ENCODE measurements at places on chromosomes 6 and 20.

- DNase-seq: no peak
Observed at GRCh38 chr6:16244446-16244845, 6.1 kb downstream of the GMPR start.

DNA sequence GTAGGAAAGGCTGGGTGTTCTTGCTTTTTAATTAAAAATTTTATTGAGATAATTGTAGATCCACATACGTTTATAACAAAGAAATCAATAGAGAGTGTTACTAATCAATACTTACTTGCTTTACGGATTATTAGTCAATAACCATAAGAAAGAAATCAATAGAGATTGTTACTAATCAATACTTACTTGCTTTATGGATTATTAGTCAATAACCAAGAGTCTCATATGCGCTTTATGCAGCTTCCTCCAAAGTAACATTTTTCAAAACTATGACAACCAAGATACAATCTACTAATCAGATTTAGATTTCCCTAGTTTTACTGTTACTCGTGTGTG lies 31.0 kb upstream of the LY86 start:
- DNase-seq: no peak

DNA sequence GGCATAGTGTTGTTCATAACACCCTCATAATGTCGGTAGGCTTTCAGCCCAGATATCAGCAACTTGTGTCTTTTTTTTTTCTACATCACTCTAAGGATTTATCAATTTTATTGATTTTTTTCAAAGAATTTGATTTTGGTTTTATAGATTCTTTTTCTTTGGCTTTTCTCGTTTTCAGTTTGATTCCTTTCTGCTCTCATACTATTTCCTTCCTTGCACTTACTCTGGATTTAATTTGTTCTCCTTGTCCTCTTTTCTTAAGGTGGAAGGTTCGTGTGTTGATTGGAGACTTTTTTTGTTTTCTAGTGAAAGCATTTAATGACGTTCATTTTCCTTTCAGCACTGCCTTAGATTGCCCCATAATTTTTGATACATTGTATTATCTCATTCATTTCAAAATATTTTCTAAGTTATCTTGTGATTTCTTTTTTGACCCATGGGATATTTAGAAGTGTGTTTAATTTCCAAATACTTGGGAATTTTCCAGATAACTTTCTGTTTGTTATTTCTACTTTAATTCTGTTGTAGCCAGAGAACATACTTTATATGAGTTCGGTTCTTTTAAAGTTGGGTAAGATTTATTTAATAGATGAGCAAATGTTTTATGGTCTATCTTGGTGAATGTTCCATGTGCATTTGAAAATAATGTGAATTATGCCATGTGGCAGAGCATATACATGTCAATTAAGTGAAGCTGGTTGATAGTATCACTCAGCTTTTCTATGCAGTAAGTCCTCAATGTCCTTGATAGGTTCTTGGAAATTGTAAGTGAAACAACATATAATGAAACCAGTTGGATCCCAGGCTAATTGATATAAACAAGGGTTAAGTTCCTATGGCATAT lies 62.8 kb downstream of the IRF4 start:
- DNase-seq: no peak

- DNase-seq: no peak
Observed at GRCh38 chr6:13014504-13015378, 298.2 kb downstream of the PHACTR1 start.

DNA sequence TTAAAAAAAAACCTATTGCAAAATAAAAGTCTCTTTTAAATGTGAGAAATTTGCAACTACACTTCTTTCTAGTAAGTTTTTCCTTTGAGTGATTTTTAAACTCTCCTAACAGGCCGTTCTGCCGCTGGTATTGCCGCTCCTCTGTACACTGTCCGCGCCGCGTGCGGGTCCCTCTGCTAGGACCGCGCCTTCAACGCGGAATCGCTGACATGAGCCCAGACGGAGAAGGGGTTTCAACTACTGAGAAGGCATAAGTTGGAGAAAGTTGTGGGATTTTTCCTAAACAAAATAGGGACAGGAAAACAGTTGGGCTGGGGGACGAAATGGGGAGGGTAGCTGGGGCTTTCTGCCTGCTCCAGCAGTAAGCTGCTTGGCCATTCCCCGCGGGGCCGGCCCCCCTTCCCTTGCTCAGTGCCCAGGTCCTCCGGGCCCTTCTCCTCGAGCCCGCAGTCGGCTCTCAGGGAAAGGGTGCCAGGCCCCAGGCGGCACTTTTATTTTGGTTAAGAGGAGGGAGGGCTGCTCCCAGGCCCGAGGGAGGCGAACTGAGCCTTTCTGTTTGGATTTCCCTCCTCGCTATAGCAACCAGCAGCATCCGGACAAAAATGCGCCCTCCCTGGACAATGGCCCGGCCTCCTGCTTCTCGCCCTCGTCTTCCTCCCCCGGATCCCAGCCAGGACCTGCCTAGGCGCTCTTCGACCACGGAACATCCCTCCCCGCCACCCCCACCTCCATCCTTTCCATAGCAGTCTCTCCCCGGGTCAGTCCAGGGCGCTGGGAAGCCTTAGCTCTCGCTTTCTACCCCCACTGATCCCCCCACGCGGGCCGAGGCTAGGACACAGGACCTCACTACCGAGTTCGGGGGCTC lies 6.8 kb upstream of the POU3F2 start:
- peak; percentile 74 for DNase-seq

- DNase-seq: no peak
Observed at GRCh38 chr6:91695221-91695620, 1108.3 kb upstream of the MAP3K7 start.

DNA sequence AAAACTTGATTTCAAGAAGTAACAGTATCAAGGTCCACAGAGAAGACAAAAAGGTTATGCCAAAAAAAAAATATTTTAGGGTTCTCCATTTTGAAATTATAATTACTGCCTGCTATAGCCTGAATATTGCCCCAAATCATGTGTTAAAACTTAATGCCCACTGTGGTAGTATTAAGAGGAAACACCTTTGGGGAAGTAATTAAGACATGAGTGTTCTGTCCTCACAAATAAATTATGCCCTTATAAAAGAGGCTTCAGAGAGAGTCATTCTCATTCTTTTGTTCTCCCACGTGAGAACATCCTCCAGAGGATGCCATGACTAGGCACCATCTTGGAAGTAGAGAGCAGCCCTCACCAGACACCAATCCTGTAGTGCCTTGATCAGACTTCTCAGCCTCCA lies 66.2 kb downstream of the GMDS start:
- no peak for DNase-seq

GRCh38 chr6:68575765-68576439 lies 59.2 kb upstream of the ADGRB3 start:
- DNase-seq: no peak

GRCh38 chr20:6395695-6396094 lies 272.9 kb upstream of the FERMT1 start:
- DNase-seq: no peak

- no peak for DNase-seq
Observed at GRCh38 chr20:52096117-52096516, 95.5 kb downstream of the ZFP64 start.

GRCh38 chr6:169416249-169416648 lies 162.6 kb upstream of the THBS2 start:
- DNase-seq: no peak

DNA sequence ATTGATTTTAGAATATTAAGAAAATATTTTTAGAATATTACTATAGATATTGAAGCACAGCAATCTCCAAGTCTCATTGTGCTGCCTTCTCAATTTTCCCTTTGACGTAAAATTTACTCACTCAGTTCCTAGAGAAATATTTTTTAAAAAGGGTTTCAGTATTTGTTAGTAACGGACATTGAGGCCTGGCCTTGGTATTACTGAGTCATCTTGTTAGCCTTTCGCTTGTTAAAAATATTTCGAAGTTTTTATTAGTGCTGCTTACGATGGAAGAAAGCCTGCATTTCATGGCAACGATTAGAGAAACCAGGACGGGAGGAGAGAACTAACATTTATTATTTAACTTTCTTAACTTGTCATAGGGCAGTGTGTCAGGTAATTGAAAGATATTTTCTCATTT lies 82.2 kb downstream of the TIAM2 start:
- DNase-seq: no peak

DNA sequence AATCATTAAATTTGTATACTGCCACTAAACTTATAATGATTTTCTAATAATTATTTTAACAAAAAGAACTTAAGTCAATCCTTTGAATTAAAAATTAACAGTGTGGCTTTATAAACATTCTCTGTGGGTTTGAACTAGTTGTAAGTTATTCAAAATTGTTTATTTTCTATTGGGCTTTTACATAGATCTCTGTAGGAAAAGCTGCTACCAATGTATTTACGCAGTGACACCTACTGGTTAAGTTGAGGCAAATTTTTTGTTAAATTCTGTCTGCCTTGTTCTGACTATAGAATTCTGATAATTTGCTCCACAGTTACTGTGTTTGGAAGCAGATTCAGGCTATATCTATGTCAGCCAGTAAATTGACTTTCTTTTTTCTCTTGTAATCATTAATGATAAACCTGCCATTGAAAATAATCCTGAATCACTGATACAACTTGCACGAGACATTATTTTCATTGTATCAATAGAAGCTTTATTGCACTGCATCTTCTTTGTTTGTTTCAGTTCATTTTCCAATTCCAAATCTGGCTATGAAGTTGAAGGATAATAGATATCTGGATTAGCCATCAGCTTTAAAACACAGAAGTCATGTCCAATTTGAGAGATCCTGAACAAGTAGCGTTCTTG lies 66.0 kb upstream of the UTRN start:
- peak; percentile 50 for DNase-seq

- DNase-seq: no peak
Observed at GRCh38 chr6:15254070-15254975, 8.5 kb downstream of the JARID2 start.

GRCh38 chr20:62770111-62770910 lies 26.0 kb upstream of the MRGBP start:
- no peak for DNase-seq

DNA sequence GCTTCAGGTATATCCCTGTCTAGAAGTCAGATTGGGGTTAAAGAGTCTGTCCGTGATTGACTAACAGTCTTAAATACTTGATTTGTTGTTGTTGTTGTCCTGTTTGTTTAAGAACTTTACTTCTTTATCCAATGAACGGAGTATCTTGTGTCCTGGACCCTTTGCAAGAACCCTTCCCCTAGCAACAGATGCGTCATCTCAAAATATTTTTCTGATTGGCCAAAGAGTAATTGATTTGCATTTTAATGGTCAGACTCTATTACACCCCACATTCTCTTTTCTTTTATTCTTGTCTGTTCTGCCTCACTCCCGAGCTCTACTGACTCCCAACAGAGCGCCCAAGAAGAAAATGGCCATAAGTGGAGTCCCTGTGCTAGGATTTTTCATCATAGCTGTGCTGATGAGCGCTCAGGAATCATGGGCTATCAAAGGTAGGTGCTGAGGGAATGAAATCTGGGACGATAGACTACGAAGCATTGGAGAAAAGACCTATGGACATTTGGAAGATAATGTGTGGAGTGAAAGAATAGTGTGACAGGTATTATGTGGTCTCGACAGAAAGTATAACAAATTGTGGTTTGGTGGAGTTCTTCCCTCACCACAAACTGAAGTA lies at the start of gene HLA-DRA:
HLA-DRA (plus strand) TSS at position 286 of the 613 bp plus-strand sequence; CDS start at position 350, 64 bp downstream.
- peak; percentile 66 for DNase-seq

DNA sequence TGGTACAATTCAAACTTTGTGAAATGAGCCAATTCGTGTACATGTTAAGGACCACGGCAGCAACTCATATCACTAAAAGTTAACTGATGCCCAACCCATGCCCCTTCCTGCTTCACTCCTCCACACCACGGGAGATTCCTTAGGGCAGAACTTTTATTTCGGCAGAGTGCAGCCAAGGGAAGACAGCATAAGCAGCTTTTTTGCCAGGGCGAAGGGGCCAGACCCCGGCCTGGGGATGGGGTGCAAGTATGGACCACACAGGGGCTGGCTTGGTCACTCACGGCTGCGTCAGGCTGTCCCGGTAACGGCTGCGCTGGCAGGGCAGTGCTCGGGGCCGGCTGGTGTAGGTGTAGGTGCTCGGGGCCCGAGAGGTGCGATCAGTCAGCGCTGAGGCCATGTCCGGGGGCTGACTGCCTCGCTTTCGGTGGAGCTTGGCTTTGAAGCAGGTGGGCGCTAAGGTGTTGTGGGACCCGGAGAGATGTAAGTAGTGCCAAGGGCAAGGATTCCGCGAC lies 792 bp downstream of the RSPH3 start:
- no peak for DNase-seq

DNA sequence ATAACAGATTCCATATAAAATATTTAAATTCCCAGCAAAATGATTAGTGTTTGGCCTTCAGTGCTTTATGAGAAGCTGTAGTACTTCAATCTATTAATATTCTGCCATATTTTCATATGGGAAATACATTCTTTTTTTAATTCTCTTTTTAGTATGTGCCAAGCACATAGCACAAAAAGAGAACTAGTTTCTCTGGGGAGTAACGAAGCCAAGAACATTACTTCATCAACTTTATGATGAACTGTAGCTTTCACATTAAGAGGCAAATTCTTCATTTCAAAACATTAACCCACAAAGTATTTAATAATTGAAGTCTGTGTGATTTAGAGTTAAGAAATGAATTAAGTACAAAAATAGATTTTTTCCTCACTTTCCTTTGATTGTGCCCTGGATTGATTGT lies 281.0 kb upstream of the EYS start:
- DNase-seq: no peak

GRCh38 chr20:1671891-1672669 lies 14.5 kb upstream of the SIRPG start:
- no peak for DNase-seq

DNA sequence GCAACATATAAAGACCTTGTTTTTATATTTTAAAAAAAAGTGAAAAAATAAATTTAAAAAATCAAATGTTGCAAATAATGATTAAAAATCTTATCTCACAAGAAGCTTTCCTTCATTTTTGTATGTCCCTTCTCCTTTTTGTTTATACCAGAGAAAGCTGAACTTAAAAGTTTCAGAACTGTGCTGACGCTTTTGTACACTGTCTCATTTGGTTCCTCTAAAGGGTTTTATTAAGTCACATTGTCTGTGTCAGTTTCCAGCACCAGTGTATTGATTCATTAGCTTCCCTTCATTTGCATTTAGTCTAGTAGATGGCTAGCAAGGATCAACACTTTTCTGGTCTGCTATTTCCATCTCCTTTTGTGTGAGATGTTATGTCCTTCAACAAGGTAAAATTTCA lies 6.7 kb downstream of the PCED1A start:
- no peak for DNase-seq

DNA sequence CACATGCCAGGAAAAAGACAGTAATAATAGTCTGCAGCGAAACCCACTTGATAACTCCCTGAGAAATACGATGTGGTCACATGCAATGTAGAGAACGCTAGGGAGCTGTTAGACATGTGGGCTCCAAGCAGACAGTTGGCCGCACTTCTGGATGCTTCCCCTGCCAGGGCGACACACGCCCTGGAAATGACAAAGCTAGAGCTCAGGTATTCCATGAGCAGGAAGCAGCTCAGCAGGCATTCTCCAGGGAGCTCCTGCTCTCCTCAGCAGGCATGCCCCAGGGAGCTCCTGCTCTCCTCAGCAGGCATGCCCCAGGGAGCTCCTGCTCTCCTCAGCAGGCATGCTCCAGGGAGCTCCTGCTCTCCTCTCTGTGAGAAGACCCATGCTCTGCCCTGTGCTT lies 52.4 kb upstream of the NXT1 start:
- DNase-seq: no peak

GRCh38 chr20:41599699-41600104 lies 18.5 kb downstream of the CHD6 start:
- DNase-seq: no peak

- DNase-seq: no peak
Observed at GRCh38 chr6:134161041-134161440, 108.6 kb upstream of the SLC2A12 start.
